CD8-positive, alpha-beta T cell (primary cell): ENCODE measurements at places on chromosomes 4 and X.

DNA sequence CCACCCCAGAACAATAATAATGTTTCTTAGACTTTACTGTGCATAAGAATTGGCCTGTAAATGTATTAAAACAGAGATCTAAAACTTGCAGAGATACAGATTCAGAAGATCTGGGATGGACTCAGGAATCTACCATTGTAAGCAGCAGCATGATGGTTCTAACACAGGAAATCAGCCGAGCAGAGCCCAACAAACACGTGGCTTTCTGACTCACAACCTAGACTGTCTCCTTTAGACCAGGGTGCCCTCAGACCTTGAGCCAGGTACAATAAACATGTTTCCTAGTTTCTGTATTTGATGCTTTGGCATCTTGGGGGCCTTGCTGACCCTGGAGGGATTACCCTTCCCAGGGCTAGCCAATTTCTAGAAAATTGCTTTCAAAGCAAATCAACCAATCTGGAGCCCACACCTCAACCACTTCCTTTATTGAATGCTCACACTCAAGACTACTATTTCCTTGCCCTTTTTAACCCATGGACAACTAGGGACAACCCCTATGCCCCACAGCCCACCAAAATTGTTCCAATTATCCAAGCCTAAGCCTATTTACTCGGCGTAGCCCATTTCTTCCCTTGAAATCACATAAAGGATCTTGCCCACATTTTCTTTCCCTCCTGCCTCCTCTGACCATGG is 80.5 kb downstream of the TBC1D9 start:
- peak; percentile 14 for DNase-seq

GRCh38 chrX:39736216-39737211 is 361.2 kb downstream of the BCOR start:
- no peak for DNase-seq

- DNase-seq = no peak
These were observed 28.5 kb downstream of the PHEX start for GRCh38 chrX:22060415-22061280.

DNA sequence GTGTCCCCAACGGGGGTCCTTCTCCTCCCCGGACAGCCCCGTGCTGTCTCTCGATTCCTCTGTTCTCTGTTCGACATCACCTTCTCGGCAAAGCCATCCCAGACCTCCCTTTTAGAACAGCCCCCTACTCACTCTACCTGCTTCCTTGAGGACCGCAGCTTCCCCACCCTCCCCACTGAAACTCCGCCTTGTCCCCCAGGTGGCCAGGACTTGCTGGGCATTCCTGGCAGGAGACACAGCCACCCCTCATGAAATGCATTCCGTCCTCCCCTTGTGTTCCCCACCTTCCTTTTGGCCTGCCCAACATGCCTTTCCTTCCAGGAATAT is 34.8 kb upstream of the GPR78 start:
- DNase-seq = no peak

DNA sequence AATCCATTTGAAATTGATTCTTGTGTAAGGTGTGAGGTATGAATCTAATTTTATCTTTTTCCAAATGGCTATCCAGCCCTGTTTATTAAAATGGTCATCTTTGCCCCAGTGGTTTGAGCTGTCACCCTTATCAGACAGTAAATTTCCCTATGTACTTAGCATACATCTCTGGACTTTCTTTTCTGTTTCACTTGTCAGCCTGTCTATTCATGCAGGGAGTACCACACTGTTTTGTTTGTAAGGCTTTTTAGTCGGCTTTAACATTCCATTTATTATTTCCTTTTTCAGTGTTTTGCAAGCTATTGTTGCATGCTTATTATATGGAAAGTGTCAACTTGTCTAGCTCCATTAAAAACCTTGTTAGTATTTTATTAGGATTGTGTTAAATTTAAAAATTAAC is 155.8 kb downstream of the STAG2 start:
- DNase-seq = no peak

DNA sequence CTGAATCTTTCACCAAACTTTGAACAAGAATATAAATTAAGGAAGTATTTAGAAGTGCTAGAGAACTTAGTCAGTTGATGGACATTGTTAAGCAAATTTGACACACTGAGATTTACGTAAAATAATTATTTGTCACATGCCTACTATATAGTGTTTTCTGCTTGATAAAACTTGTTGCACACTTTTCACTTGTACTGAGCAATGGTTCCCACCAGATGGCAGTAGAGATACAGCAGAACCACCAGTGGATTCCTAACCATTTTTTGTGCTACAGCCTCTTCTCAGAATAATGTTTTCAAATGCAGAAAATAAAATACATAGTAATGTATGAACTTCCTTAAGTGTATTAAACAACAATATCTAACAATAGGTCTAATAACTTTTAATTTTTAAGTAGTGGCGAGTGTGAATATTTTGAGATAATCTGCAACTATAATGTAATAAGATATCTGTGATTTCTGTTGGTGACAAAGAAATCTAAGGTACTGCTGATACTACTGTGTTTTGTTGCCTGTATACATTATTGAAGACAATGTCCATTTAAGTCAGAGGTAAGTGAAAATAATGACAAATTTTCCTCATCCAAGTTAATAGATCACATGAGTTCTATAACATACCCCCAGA is 81.2 kb downstream of the APOOL start:
- no peak for DNase-seq

DNA sequence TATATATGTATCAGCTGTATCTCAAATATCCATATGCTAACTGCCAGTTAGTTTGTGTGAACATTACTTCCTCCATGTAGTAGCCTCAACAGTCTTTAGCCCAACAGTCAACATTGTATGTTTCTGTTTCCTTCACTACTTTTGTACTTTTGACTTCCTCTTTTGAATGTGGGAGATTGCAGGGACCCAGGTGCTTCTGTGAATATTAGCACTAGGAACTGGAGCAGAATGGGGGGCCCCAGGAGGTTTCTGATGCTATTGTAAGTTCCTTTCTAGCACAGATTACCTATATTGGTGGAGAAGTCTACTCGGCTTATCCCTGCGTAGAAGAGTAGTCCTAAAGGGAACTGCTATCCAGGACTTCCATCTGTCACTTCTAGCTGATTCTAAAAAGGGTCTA is 2.3 kb downstream of the PLAC8 start:
- DNase-seq = no peak

DNA sequence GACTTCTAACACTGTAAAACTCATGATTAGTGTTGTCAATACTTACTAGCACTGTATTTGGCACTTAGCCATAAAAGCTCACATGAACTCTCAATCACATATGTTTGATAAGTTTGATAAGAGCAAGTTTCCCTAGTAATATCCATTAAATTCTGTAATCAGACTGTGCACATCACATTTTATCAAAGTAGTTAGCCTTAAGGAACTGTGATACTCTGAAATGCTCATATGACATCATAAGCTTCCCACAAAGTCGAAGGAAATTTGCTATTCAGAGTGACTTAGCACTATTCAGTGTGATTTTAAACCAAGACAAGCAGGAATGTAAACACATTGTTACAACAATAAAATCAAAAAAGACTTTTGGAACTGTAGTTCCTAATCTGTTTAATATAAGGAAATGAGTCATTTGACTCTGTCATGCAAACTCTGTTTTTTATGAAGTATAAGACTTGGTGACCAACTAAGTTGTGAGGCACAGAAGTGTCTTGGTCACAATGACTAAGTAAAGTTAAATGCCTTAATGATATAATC is 6.7 kb downstream of the SLC7A11 start:
- DNase-seq = no peak

DNA sequence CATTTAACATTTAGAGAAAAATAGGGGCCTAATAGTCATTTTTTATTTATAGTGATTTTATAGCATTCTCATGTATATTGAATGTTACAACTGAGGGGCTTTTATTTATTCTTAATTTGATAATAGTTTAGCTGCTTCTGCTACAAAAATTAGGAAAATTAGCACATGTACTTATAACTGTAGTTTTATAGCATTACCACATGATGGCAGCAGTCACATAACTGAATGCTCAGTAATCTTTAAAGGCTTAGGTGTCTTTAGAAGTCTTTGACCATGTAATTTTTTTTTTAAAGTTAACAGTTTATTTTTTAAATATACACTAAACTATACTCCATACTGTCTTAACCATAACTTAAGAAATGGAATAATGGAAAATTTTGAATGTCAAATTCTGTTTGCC is 136.6 kb downstream of the STAG2 start:
- DNase-seq = no peak

- no peak for DNase-seq
These were observed 43.6 kb upstream of the BMP2K start for GRCh38 chr4:78732332-78733104.
